Effector memory CD4-positive, alpha-beta T cell (primary cell): ENCODE measurements at places on chromosomes 12 and 14.

- no peak for DNase-seq
Observed at GRCh38 chr14:97350894-97351731, 553.9 kb downstream of the VRK1 start.

- no peak for DNase-seq
Observed at GRCh38 chr14:24664366-24664765, 30.4 kb upstream of the GZMB start.

DNA sequence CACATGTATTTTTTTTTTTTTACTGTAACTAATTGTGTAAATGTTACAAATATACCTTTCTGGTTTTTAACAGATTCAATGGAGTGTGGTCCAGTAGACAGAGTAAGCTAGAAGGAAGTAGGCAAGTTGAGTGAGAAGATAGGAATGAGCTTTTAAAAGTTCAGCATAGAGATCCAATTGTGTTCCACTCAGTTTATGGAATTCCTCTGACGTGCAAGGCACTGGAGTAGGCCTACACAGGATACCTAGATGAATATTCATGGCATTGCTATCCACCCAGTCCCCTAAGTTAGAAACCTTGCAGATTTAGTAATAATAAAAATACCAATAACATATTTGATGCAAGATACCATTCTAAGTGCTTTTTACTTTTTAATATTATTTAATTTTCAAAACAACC lies 225.6 kb upstream of the ARID2 start:
- DNase-seq = no peak

DNA sequence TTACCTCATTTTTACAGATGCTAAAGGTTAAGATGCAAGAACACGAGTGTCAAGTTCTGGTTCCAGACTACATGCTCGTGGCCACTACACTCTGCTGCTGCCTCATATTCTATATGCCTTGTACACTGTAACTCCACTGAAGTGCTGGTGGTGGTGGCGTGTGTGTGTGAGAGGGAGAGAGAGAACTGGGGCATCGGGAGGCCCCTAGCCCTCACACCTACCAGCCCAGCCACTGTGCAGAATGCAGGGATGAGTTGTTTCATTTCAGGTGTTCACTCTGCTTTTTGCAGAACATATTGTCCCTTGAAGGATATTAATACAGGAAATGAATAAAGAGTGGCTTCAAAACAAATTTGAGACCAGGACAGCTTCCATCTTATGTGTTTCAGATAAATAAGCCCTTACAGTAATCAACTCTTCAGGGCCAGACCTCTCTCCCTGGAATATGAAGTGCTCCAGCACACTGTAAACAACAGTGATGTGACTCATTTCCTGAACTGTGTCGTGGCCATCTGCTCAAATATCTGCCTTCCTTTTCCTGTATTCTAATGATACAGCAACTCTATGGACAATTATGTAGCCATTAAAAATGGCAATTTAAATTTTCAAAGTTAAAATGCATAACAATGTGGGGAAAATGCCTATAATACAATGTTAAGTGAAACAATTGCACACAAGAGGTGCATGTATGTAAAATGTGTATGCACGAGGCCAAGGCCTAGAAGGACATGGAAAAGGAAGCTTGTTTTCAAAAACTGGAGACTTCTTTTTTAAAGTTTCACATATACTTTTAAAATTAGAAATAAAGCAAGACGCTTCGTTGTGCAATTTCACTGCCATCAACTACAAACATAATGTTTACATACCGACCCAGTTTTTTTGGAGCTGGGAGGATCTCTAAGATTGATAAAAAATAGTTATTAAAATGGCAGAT lies 215.4 kb downstream of the PELI2 start:
- no peak for DNase-seq

- no peak for DNase-seq
Observed at GRCh38 chr12:14665354-14666348, 30.7 kb downstream of the GUCY2C start.

GRCh38 chr12:2016862-2017545 lies 12.7 kb upstream of the DCP1B start:
- DNase-seq = no peak

GRCh38 chr14:26088275-26088674 lies 509.6 kb downstream of the NOVA1 start:
- no peak for DNase-seq
